ENCODE measurements at places on chromosomes 7 and 10. TPM values are rescaled to one million over a fixed set of nuclear protein-coding genes. Genes with fewer than 3 reads are reported as not detected.

FAM13C gene
- polyA plus RNA-seq = 9.3 TPM

PLEKHS1 gene
- polyA plus RNA-seq = 0.18 TPM

ATG9B gene
- 0.99 TPM for polyA plus RNA-seq

NME8 gene
- polyA plus RNA-seq = 0.47 TPM

TMEM130 gene
- polyA plus RNA-seq = 6.6 TPM
